ENCODE measurements at places on chromosomes 7 and 10. TPM values are rescaled to one million over a fixed set of nuclear protein-coding genes. Genes with fewer than 3 reads are reported as not detected.

Gene CASD1
- 28.9 TPM for total RNA-seq

Gene SLC26A3
- total RNA-seq, result not detected

- peaks cover 6% of the 10 kb centered on the region for H3K4me1 ChIP-seq
- no peak overlapping the region for H3K27ac ChIP-seq
- H3K27me3 ChIP-seq, result peaks cover 58% of the 10 kb centered on the region
- no peak for DNase-seq
- peak overlapping the region; percentile 76 for H3K4me3 ChIP-seq
Observed at GRCh38 chr10:99233689-99234037, 2.0 kb downstream of the HPSE2 start.

GRCh38 chr10:77667426-77668324, 30.1 kb upstream of the KCNMA1 start:
- peaks cover 28% of the 10 kb centered on the region for H3K27me3 ChIP-seq
- no peak overlapping the region for H3K27ac ChIP-seq
- DNase-seq, result no peak
- H3K4me3 ChIP-seq, result no peak overlapping the region

GRCh38 chr10:1204434-1205326, 148.5 kb downstream of the WDR37 start:
- H3K4me1 ChIP-seq, result peaks cover 7% of the 10 kb centered on the region
- DNase-seq, result no peak
- no peaks in the 10 kb centered on the region for H3K36me3 ChIP-seq
- no peak overlapping the region for H3K4me3 ChIP-seq
- no peak overlapping the region for H3K27ac ChIP-seq

- H3K36me3 ChIP-seq, result no peaks in the 10 kb centered on the region
- H3K4me1 ChIP-seq, result peaks cover 31% of the 10 kb centered on the region
- peak overlapping the region; percentile 81 for H3K4me3 ChIP-seq
- DNase-seq, result no peak
- H3K27me3 ChIP-seq, result peaks cover 26% of the 10 kb centered on the region
Observed at GRCh38 chr7:151018421-151019129, 5.7 kb downstream of the ATG9B start.

- DNase-seq, result no peak
- H3K27me3 ChIP-seq, result peaks cover 11% of the 10 kb centered on the region
- no peaks in the 10 kb centered on the region for H3K4me1 ChIP-seq
Observed at GRCh38 chr7:12397671-12398070, 6.0 kb downstream of the VWDE start.

DNA sequence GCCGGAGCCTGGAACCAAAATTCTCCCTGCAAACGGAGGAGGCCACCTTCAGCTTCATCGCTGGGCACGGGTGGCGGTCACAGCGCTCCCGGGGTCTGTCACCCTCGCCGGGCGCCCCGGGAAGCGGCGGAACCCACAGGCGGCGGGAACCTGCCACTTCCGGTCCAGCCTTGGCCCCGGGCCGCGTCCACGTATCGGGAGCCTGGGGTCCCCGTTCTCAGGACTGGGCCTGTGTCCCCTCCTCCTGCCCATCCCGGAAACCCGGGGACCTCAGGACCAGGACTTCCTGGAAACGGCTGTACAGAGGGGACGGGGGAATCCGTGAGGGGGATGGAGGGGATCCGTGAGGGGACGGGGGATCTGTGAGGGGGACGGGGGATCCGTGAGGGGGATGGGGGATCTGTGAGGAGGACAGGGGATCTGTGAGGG, 25.4 kb downstream of the PDGFA start:
- H3K4me3 ChIP-seq, result no peak overlapping the region
- peak; percentile 54 for DNase-seq
- H3K4me1 ChIP-seq, result no peaks in the 10 kb centered on the region
- H3K36me3 ChIP-seq, result no peaks in the 10 kb centered on the region
- no peak overlapping the region for H3K27ac ChIP-seq

- H3K4me3 ChIP-seq, result no peak overlapping the region
- H3K36me3 ChIP-seq, result peaks cover 10% of the 10 kb centered on the region
- H3K4me1 ChIP-seq, result no peaks in the 10 kb centered on the region
- no peak for DNase-seq
Observed at GRCh38 chr7:122831436-122831835, 54.8 kb downstream of the CADPS2 start.

Gene RAPGEF5
- total RNA-seq, result 0.26 TPM
